Neural progenitor cell (in vitro differentiated cells): ENCODE measurements at places on chromosomes 16 and 17. TPM values are rescaled to one million over a fixed set of nuclear protein-coding genes. Genes with fewer than 3 reads are reported as not detected.

DNA sequence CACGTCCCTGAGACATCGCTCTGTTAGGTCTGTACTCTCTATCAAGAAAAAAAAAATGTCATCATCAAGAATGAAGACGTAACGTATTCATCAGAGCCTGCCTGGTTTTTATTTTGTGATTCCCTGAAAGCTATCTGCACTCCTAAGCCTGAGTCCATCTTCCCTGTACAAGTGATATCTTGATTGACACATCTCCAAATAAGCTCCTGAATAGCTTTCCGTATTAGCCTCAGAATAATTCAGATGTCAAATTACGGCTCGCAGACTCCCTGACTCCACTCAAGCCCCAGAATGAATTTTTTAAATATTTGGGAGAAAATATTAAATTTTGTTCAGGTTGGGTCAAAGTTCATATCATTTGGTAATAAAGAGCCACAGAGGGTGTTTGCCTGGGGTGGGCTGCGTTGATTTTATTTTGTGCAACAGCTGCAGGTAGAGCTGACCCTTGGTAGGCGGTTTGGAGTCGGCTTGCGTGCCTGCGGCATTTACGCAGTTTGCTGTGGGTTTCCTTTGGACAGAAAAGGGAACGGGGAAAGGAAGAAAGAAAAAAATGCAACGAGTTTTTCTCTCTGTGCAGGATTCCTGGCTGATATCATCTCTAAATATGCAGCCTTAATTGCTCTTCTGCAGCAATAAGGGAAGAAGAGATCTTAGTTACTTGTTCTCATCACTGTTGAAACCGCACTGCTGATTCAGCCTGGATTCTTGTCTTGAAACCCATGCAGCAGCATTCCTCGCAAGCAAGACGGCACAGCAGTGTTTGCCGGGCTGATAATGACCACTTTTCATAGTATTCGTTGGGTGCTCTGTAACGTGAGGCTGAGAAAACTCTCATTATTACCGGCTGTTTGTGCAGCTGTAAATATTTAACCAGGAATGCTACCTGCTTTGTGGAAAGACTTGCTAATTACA, 114.7 kb downstream of the IRX3 start:
- no peaks in the 10 kb centered on the region for H3K36me3 ChIP-seq
- peaks cover 42% of the 10 kb centered on the region for H3K4me1 ChIP-seq
- peak; percentile 44 for DNase-seq
- H3K27ac ChIP-seq = no peak overlapping the region
- H3K27me3 ChIP-seq = peaks cover 12% of the 10 kb centered on the region
- no peak overlapping the region for H3K4me3 ChIP-seq

FA2H gene
- total RNA-seq = not detected in 2 replicates

DNA sequence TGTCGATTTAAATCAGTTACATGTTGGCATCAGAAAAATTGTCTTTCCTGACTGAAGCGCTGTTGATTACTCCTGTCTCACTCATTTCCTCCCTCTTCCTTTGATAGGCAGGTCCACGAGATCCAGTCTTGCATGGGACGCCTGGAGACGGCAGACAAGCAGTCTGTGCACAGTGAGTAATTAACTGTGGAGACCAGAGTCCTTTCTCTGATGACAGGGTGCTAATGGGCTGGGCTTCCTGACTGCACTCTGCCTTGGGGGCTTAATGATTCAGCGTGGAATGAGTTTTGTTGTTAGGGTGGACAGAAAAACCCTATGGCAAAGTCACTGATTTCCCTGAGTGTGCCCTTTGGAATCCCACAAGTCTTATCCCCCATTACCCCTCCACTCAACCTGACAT, 6.5 kb downstream of the GOSR2 start:
- H3K27ac ChIP-seq = no peak overlapping the region
- H3K4me3 ChIP-seq = no peak overlapping the region

LPO gene
- not detected in 2 replicates for total RNA-seq

DNA sequence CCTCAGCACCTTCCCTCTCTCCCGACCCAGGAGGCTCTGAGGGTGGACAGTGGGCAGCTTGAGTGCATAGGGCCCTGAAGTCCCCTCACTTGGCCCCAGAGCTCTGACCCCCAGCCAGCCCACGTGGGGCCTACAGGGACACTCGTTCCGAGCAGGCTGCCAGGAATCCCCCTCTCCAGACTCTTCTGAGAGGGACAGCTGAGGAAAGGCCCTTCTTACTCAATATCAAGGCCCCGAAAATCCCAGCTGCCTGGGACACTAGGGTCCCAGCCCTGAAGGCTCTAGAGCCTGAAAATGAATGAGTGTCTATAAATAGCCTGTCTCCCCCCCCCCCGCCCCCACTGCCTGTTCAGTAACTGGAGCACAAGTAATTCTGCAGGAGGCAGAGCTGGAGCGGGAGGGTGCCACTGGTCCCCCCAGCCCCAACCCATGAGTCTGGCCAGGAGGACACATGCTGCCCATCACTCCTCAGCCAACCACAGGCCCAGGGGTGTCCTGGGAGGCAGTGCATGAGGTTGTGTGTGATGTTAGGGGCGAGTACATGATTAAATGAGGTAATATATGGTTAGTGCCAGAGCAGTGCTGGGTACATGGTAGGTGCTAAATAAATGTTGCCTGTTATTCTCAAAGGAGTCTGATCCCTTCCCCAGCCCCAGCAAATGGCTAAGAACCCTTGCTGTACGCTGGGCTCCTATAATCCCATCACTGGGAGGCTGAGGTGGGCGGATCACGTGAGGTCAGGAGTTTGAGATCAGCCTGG, 11.6 kb downstream of the ADAM11 start:
- no peak overlapping the region for H3K4me3 ChIP-seq
- no peaks in the 10 kb centered on the region for H3K27me3 ChIP-seq
- peaks cover 13% of the 10 kb centered on the region for H3K4me1 ChIP-seq
- H3K36me3 ChIP-seq = no peaks in the 10 kb centered on the region

GRCh38 chr16:62462971-62463370, 426.7 kb upstream of the CDH8 start:
- no peak overlapping the region for H3K4me3 ChIP-seq
- H3K36me3 ChIP-seq = no peaks in the 10 kb centered on the region
- no peaks in the 10 kb centered on the region for H3K27me3 ChIP-seq
- DNase-seq = no peak
- H3K4me1 ChIP-seq = no peaks in the 10 kb centered on the region

GRCh38 chr16:55470533-55471371, 8.2 kb upstream of the MMP2 start:
- no peaks in the 10 kb centered on the region for H3K36me3 ChIP-seq
- peaks cover 35% of the 10 kb centered on the region for H3K27me3 ChIP-seq
- DNase-seq = no peak
- no peak overlapping the region for H3K4me3 ChIP-seq
- no peaks in the 10 kb centered on the region for H3K4me1 ChIP-seq
- no peak overlapping the region for H3K27ac ChIP-seq

GRCh38 chr17:50170662-50171370, 5.0 kb downstream of the SGCA start:
- no peak overlapping the region for H3K4me3 ChIP-seq
- H3K4me1 ChIP-seq = no peaks in the 10 kb centered on the region
- H3K27ac ChIP-seq = no peak overlapping the region
- DNase-seq = no peak
- no peaks in the 10 kb centered on the region for H3K36me3 ChIP-seq

MMP2 gene
- total RNA-seq = 18.3 and 23.1 TPM in 2 replicates

FOXO3B gene
- 9.4 and 29.0 TPM in 2 replicates for total RNA-seq

NOB1 gene
- 30.3 and 47.4 TPM in 2 replicates for total RNA-seq

- no peaks in the 10 kb centered on the region for H3K36me3 ChIP-seq
- H3K4me1 ChIP-seq = no peaks in the 10 kb centered on the region
- no peaks in the 10 kb centered on the region for H3K27me3 ChIP-seq
- DNase-seq = no peak
- H3K27ac ChIP-seq = no peak overlapping the region
These were observed 114.8 kb downstream of the METRNL start for GRCh38 chr17:83194186-83194561.

USP43 gene
- total RNA-seq = 0.06 TPM in 1 of 2 replicates, not detected in the other

NOL3 gene
- 0.37 and 5.5 TPM in 2 replicates for total RNA-seq

DNA sequence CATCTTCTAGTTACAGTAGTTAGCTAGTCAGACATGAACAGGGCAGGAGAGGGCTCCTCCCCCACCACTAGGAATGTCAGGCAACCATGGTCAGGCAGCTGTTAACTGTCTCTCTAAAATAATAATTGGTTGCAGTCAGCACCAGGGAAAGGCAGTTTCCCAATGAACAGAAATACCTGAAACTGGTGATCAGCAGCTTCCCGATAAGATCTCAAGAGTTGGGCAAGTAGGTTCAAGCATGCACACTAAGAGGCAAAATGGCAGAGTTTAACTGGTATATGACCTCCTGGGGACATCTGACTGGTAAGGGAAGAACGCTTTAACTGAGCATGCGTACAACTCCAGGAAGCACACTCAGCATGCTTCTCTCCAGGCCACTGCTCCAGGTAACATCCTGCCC, 12.6 kb upstream of the XYLT1 start:
- H3K36me3 ChIP-seq = no peaks in the 10 kb centered on the region
- H3K4me3 ChIP-seq = no peak overlapping the region
- no peak overlapping the region for H3K27ac ChIP-seq

DNA sequence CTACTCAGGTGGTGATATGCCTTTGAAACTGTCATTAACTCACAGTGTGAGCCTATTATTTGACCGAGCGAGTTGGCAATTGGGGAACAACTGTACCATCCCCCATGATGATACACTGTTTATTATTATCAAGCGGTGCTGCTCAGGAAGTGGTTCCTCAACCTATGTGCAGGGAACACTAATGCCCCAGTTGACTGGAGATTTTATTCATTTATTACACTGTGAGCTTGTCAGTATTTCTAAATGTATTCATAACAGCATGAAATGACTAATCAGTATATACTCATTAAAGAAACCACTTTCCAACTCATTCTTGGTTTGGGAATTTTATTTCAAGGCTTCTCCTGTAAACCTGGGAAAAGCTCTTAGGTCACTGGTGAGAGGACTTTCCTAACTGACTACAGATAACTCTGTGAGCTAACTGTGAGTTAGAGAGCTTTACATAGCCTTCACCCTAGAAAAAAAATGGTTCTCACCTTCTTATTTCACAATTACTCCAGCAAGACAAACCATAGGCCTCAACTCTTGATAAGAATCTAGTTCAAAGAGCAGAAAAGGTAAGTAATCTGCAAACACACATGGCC, 42.4 kb downstream of the NXPH3 start:
- H3K4me1 ChIP-seq = no peaks in the 10 kb centered on the region
- H3K36me3 ChIP-seq = no peaks in the 10 kb centered on the region
- H3K4me3 ChIP-seq = no peak overlapping the region
- no peak for DNase-seq
- no peaks in the 10 kb centered on the region for H3K27me3 ChIP-seq

DNA sequence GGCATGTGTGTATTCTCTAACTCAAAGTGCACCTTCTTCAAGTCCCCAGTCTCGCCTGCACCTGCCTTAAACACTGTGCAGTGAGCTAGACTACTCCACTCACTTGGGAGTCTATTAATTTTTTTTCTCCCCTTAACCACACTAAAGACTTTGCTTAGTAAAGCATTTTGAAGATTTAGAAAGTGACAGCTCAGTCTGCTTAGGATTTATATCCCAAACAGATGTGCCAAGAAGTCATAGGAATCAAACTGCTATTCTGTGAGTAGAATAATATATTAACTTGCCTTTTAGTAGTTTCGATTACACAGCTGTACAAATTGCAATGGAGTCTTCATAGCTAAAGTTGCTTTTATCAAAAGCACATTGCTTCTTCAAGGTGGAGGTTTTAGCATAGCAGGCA, 47.2 kb upstream of the MED13 start:
- no peak overlapping the region for H3K27ac ChIP-seq
- no peak overlapping the region for H3K4me3 ChIP-seq
- no peaks in the 10 kb centered on the region for H3K4me1 ChIP-seq
- no peak for DNase-seq
- no peaks in the 10 kb centered on the region for H3K36me3 ChIP-seq

STH gene
- total RNA-seq = not detected in 2 replicates

- no peaks in the 10 kb centered on the region for H3K36me3 ChIP-seq
- no peak for DNase-seq
- no peaks in the 10 kb centered on the region for H3K27me3 ChIP-seq
These were observed 49.9 kb downstream of the ELAC2 start for GRCh38 chr17:12967962-12968361.

NOTUM gene
- 0.25 TPM in 1 of 2 replicates, not detected in the other for total RNA-seq

DNA sequence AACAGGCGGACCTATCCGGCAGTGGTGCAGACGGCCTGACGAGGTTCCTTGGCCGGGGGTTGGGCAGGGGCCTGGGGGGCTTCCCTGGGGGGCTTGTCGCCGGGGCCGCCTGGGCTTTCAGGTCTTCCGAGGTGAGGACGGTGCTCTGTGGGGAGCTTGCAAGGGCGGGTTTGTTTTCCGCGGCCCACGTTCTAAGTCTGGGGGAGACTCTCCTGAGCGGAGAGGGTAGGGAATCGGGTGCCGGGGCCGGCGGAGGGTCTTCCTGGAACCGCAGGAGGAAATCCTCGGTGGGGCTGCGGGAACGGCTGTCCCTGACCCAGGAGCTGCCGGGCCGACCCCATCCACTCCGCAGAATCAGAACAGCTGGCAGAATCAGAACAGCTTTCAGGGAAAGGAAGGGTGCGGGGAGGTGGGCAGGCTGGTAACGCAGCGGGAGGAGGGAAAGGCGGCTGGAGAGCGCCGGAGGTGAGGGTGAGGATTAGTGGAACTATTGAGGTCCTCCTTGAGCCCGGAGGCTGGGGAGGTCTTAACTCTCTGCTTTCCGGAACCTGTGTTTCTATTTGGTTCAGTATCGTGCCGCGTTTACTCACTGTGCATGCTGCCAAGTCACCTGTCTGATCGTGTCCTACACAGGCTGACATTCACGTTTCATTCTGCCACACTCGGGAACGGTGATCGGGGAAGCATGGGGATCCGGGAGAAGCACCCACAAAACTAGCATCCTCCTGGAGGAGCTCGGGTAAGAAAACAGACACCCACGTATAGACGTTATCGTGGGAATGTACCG, 28.9 kb downstream of the CPSF4L start:
- DNase-seq = peak; percentile 73
- peaks cover 5% of the 10 kb centered on the region for H3K36me3 ChIP-seq
- peaks cover 15% of the 10 kb centered on the region for H3K4me1 ChIP-seq
- H3K4me3 ChIP-seq = peak overlapping the region; percentile 94

DNA sequence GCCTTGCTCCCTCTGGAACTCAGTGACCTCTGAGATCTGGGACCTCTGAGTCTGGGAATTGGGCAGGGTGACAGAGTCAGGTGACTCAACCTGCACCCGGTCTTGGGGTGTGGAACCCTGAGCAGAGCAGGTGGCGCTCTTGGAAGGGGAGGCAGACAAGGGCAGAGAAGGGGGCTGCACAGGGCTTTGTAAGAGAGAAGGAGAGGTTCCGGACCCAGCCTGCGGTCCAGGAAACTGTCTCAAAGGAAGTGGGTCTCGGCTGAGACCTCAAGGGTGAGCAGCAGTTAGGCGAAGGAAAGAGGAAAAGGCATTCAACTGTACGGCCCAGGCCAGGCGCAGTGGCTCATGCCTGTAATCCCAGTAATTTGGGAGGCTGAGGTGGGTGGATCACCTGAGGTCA, 10.0 kb upstream of the RIPOR1 start:
- no peak overlapping the region for H3K27ac ChIP-seq
- DNase-seq = no peak
- H3K27me3 ChIP-seq = peaks cover 38% of the 10 kb centered on the region
- no peak overlapping the region for H3K4me3 ChIP-seq
- no peaks in the 10 kb centered on the region for H3K36me3 ChIP-seq

KATNIP gene
- 10.0 and 20.9 TPM in 2 replicates for total RNA-seq

SPATA22 gene
- not detected in 2 replicates for total RNA-seq
